Stimulated activated CD4-positive, alpha-beta T cell treated with anti-CD3 and anti-CD28 coated beads, Interleukin-15, amount 100 ng/mL, for 1 hour (primary cell): ENCODE measurements at places on chromosomes 5 and 9.

DNA sequence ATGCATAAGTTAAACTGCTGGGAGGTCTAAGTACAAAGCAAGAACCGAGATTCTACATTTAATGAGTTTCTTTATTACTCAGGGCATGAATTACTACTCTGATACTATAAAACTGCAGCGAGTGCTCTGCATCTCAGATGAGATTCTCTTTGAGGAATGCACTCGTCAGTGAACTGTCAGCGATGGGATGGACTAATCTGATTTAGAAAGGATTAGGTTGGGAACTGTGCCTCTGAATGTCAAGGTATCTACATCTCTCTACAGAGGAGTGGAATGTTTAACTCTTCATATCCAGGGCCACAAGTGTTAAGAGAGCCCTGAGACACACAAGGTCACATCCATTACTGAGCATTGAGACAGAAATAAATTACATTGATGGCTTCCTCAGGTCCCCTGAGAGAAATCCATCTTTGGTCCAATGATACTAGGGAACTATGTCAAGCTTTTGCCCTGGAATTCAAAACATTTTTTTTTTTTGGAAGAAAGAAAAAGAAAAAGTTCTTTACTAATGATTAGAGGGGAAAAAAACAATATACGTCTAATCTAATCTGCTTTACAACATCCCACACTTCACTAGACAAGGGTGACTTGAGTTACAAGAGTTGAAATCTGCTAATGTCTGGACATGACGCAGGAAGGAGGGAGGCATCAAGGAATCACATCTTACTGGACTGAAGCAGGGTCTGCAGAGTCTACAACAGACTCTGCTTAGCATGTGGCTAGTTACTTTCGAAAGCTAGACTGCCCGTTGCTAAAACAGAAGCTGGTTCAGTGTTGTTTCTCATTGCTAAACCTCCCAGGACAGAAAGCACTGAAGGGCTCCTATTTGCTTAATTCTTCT is 270.0 kb upstream of the TLE4 start:
- no peak for DNase-seq

DNA sequence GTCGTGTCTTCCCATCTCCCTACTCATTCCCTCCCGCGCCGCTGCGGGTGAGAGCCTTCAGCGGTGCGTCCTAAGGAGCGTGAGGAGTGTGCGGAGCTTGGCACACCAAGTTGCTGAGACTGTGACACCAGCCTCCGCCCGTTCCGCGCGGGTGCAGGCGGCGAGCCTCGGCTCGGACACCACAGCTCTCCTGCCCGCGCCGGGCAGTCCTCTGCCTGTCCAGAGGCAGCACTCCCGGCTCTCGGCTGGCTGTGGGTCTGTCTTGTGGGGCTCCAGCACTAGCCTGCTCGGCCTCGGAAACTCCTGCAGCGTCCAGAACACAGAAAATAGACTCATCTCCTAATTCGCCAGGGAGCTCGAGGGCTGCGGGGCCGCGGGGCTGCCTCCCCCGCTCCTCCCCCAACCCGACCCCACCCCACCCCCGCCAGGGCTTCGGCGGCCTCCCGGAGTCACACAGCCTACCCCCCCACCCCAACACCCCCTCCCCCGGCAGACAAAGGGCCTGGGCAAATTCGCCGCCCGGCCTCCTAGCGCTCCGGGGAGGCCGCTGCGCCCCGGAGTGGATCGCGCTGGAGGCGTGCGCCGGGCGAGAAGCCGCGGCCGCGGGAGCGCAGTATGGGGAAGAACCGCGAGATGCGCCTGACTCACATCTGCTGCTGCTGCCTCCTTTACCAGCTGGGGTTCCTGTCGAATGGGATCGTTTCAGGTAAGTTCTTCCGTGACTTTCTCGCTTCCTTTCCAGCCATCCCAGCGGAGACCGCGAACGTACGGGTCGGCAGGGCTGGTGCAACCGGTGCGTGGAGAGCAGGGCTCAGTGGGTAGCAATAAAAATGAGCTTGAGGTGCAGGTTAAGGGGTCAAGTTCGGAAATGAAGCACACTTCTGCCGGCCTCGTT is at the start of gene ADAMTS19:
Gene ADAMTS19 (plus strand): TSS at position 522 of the 895 bp plus-strand sequence. CDS start 94 bp downstream, at position 616.
- DNase-seq = no peak

GRCh38 chr5:127216898-127217675 is 73.5 kb upstream of the MEGF10 start:
- DNase-seq = no peak

DNA sequence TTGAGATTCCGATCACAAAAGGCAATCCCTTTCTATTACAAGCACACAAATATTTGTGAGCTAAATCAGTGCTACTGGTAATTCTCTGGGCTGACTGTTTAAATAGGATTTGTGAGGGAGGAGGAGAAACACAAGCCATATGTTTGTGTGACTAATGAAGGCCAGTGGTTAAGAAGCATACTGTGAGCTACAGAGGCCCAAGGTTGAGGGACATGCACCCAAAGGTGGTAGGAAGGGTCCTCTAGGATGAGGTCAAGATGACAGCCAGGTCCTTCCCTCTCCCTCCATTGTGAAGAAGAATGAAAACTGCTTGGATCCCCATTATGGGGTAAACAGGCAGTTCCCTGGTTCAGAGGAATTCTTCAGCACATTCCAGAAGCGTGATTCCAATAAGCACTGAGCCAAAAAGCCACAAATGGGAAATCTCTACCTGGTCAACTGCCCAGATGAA is 83.9 kb downstream of the SPOCK1 start:
- DNase-seq = no peak

DNA sequence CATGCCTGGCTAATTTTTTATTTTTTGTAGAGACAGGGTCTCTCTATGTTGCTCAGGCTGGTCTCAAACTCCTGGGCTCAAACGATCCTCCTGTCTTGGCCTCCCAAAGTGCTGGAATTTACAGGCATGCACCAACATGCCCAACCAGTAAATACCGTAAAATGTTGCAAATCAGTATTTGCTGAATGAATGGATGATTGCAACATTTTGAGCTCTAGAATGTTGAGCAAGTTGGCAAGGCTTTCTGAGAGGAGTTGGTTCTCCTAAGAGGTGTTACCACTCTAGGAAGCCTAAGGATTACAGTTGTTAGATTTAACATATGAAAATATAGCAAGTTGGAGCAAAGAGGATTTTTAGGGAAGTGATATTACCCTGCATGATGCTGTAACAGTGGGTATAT is 15.6 kb upstream of the DMXL1 start:
- DNase-seq = no peak

DNA sequence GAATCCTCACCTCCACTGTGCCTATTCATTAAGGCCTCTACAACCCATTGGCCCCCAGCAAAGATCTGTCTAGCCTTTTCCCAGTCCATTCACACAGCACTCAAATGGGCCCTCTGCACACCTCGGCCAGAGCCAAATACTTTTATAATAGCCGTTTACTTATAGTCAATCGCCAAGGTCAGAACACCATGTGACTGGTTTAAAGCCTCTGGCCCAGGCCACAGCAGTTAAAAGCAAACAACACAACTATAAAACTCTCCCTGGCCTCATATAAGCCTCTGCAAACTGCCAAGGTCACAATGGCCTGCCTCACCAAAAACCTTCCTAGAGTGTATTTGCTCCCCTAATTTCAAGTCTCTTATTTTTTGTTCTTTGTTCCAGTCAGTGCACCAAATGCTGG is 562.6 kb downstream of the CAAP1 start:
- no peak for DNase-seq

DNA sequence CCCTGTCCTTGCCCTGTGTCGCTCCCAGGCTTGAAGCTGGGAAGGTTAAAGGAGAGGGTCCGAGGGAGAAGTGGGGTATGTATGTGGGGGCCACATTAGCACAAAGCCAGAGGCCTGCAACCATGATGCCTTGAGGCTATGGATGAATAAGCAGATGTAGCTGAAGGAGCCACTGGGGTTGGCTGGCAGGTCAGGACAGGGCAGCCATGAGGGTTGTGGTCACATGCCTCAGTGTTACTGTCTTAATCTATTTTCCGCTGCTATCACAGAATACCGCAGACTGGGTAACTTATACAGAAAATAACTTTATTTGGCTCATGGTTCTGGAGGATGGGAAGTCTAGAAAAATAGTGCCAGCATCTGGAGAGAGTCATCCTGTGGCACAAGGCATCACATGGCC is 9.2 kb upstream of the GRHPR start:
- DNase-seq = no peak

- no peak for DNase-seq
These were observed 180.6 kb downstream of the GABRG2 start for GRCh38 chr5:162248107-162248713.
